ENCODE measurements at places on chromosomes 16 and 17.

DNA sequence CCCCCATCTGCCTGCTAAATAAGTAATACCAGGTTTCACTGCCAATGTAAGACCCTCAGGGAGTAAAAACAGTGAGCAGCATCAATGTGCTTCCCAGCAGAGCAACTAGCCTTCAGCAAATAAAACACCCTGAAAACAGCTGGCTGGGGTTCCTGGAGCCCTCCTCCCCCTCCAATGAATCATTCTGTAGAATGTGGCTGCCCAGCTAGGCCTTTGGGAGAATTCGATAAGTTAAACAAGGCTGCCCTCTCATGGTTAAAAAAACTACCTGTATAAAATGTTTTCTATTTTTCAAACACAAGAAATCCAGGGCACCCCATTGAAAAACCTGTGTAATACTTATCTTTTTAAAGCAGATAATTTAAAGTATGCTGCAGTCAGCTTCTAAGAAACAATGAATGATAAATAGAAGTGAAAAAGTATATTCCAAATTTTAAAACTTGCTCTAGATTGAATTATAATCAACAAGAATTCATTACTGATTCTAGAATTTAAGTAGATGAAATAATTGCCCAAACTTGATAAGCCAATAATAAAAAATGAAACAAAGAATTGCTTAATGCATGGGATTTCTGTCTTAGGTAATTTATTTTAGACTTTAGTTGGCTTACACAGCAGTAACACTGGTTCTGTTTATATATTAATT is 9.4 kb upstream of the TOM1L1 start:
- peak; percentile 88 for DNase-seq

DNA sequence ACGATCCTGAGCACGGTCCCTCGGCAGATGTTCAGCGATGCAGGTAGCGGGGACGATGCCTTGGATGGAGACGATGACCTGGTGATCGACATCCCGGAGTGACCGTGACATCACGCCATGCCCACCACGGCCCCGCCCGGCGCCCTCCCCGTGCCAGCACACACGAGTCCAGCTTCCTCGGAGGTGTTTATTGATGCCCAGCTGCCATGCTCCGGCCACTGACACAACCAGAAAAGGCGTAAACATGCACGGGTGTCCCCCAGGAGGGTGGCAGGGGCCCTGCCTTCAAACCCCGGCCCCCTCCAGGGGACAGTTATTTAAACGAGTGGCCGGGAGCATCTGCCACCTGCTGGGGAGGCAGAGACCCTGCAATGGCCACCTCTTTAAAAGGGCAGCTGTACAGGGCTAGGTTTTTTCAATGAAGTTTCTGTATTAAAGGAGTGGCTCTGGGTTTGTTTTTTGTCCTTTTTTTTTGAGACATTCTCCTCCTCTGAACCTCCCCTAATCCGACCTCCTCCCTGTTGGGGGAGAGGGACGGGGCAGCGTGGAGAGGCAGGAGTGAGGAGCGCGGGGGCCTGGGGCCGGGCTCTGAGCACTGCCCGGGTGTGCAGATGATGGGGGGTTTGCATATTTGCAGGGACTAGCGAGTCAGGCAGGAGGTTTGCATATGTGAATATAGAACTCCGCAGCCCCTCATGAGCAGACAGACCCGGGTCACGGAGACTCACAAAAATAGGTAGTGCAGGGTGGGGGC is 5.3 kb downstream of the DOC2A start:
- DNase-seq, result peak; percentile 31

- DNase-seq, result no peak
Measured at GRCh38 chr17:57601143-57601735, 143.9 kb downstream of the CCDC182 start.

DNA sequence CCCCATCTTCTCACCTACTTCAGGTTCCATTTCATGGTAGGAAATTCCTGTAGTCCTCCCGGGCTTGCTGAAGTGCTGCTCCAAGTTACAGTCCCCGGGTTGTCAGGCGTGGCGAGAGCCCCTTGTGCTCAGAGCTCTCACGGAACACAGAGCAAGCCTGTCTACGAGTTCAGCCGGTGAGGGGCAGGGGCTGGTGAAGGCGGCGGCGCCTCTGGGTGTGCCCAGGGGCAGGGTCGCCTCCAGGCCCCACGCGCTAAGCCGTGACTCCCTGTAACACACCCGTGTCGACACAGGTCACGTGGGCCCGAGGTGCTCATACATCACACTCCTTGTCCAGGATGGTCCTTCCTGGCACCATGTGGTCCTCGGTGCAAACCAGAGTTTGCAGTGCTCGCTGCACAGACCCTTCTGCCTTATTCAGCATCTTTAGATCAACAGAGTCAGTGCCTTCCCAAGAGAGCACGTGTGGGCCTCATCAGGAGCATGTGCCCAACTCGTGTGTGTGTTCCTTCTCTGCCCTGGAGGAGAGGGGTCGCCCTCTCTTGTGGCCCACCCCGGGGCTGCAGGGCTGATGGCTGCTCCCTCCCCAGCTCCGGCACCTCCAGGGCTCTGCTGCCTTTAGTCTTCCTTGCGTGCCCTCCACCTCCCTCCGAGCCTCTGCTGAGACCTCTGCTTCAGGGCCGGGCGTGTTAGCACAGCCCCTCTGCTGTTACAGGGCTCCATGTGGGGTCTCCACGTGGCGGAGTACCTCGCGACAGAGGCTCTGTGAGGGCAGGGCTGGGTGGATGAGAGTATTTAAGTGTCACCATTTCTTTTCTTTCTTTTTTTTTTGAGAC is 51.2 kb downstream of the WDR45B start:
- no peak for DNase-seq

DNA sequence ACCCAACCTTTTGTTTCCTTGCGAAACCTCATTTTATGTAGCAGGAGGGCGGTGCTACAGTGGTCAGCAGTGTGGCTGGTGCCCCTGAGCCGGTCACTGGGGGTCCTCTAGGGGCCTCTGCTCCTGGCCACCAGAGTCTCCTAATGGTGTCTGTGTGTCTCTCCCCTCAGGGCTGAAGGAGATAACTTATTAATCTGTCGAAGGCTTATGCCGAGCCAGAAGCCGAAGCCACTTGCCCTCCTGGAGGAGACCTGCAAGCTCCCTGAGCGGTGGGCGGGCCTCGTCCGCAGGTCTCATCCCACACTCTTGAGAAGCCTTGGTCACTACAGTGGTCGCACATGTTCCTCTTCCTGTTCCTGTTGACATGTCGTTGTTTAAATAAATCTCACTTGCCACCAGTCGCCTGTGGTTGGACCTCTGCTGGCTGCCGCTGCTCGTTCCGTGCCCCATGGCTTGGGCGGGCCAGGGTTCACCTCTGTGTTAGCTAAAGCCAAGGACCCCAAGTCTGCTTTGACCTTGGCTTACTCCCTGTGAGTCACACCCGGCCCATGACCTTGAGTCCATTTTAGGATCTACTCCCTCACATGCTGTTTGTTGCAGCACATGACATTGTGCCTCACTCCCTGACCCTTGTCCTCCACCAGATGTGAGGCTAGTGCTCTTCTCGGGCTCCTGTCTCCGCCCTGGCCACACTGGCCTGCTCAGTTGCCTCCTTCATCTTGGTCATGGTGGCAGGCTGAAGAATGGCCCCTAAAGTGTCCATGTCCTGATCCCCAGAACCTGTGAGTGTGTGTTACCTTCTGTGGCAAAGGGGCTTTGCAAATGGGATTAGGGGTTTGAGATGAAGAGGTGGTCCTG is 38.7 kb upstream of the AQP8 start:
- no peak for DNase-seq

GRCh38 chr17:8475781-8476180 is 40.1 kb downstream of the NDEL1 start:
- no peak for DNase-seq

- peak; percentile 52 for DNase-seq
Measured at GRCh38 chr16:69566981-69567680, 1.4 kb downstream of the NFAT5 start.

GRCh38 chr17:59725691-59726090 is 18.2 kb downstream of the VMP1 start:
- DNase-seq, result peak; percentile 39

- DNase-seq, result no peak
Measured at GRCh38 chr17:34203018-34203638, 52.0 kb upstream of the CCL2 start.

- no peak for DNase-seq
Measured at GRCh38 chr17:17842111-17842876, 5.5 kb upstream of the SREBF1 start.

DNA sequence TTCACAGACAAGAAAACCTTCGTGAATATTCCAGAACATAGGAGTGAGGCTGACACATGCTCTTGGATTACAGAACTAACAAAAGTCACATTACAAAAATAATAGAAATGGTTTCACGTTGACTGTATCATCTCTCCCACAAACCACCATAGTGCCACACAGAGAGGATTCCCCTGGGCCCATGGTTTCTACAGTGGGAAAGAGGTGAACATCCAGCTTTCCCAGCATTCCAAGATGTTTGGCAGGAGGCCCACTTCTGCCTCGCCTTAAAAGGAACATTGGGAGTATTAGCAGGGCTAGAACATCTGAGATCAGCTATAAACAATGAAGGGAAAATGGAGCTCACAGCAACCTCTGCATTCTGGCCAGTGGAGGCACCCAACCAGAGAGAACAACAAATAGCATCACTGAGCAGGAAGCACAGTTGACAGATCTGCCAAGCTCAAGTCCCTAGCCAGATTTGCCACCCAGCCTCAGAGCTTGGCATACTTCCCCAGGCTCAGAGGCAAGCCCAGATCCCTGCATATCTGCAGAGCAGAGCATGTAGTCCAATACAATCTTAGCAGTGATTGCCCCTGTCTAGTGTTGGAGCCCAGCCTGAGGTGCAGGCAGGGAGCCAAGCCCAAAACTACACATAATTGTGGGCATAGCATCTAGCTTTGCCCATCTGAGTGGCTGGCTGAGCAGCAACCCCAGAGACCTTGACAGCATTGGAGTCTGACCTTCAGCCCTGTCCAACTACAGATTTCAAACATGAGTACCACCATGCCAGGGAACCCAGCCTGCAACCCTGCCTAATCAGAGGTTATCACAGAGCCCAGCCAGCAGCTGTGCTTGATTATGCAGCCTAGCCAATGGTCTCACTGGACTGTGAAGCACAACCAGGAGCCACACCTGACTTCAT is 260.4 kb downstream of the CEP112 start:
- no peak for DNase-seq

GRCh38 chr17:62998665-62999393 is 32.8 kb downstream of the TANC2 start:
- DNase-seq, result no peak

DNA sequence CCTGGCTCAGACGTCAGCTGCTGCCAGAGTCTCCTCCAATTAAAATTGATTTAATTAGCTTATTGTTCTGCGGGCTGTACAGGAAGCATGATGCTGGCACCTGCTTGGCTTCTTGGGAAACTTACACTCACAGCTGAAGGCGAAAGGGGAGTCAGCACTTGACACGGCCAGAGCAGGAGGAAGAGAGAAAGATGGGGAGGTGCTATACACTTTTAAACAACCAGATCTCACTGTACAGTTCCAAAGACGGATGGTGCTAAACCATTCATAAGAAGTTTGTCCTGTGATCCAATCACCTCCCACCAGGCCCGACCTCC is 1.4 kb upstream of the PRDM7 start:
- DNase-seq, result no peak

DNA sequence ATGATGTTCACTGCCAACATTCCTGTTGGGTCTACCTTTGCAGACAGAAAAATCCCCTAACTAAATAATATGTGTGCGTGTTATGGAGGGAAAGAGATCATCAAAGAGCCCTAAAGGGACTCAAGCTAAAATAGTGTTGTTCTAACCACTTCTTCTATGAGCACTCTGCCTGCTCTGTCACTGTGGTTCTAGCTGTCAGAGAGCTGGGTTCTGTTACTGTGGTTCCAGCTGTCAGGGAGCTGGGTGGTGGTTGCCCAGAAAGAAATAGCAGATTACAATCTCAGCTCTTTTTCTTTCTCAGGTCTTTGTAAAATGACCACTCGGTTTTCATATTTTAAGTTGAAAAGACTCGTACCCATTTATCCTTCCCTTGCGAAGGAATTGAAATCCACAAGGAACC is 176.3 kb downstream of the HS3ST3A1 start:
- DNase-seq, result no peak

- DNase-seq, result no peak
Measured at GRCh38 chr17:8160224-8160577, 2.5 kb downstream of the VAMP2 start.

GRCh38 chr17:28501421-28502284 is 4.5 kb upstream of the FOXN1 start:
- DNase-seq, result no peak

GRCh38 chr16:19379838-19380237 is 37.8 kb upstream of the TMC5 start:
- DNase-seq, result no peak

GRCh38 chr16:8686879-8687278 is 12.5 kb downstream of the ABAT start:
- DNase-seq, result no peak

DNA sequence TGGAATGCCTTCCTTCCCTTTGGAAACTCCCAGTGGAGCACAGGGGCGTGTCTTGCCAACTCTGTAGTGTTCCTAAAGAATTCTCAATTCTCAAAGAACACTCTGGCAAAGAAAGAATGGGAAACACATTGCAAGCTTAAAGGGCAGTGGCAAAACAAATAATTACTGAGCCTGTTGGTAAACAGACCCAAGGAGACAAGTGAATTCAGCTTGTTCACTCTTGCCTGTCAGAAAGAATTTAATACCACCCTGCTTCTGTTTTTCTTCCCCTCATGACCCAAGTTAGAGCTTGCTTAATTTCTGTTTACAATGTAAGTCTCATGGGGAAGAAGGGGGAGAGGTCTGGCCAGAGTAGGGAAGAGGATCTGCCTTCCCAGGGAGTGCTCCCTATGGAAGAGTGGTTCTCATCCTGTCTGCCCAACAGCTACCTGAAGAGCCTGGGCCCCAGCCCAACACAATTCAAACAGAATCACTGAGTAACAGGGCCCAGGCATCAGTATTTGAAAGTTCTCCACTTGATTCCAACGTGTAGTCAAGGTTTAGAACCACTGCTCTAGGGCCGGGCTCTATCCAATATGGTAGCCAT is 386.0 kb downstream of the SLC39A11 start:
- DNase-seq, result no peak

DNA sequence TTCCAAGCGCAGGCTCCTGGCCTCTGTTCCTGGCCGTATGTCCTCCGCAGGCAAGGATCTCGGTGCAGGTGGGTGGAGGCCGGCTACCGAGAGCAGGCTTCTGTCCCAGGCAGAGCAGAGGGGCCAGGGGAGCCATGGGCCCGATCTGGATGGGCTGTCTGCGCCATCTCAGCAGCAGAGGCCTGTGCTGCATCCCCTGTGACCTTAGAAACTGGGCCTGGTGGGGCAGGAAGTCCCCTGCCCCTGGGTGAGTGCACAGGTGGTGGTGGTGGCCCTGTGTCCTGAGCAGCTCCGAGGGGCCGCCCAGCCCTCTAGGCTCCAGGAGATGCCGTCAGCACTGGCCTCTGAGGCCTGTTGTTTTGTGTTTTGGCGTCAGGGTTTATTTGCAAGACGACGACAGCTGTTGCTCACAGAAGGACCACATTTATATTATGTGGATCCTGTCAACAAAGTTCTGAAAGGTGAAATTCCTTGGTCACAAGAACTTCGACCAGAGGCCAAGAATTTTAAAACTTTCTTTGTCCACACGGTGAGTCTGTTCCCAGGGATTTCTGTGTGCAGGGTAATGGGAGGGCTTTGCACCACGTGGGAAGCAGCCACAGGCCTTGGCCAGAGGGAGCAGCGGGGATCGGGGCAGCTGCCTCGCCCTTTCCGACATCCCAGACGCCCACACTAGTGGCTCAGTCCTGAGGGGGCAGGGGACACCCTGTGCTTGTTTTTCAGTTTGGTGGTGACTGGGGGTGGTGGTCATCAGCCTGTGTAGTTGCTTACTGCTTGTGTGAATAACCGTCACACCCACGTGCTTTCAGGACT is 59.1 kb downstream of the PDPK1 start:
- DNase-seq, result no peak

GRCh38 chr16:800834-801511 is 439 bp upstream of the GNG13 start:
- DNase-seq, result no peak

GRCh38 chr17:49193513-49194296 is 16.7 kb downstream of the GNGT2 start:
- peak; percentile 40 for DNase-seq
